Thoracic aorta (tissue), 2 donors: ENCODE measurements at places on chromosomes 7 and 10. TPM values are rescaled to one million over a fixed set of nuclear protein-coding genes. Genes with fewer than 3 reads are reported as not detected.

DNA sequence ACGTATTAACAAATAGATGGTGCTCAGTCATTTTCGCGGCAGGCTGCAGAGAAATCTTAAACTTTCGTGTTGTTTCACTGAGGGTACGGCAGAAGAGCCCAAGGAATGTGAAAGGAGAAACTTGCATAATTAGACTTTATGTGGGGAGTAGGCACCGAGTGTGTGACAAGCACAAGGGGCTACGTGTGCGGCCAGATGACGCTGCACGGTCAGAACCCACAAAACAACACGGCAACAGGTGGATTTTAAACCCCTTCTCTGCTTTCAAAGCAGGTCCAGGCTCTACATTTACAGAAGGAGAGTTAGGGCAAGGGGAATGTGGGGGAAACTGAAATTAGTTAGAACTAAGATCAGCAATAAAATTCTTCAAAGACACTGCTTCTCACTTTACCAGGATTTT is 392 bp upstream of the UCN3 start:
- no peak for DNase-seq

DNA sequence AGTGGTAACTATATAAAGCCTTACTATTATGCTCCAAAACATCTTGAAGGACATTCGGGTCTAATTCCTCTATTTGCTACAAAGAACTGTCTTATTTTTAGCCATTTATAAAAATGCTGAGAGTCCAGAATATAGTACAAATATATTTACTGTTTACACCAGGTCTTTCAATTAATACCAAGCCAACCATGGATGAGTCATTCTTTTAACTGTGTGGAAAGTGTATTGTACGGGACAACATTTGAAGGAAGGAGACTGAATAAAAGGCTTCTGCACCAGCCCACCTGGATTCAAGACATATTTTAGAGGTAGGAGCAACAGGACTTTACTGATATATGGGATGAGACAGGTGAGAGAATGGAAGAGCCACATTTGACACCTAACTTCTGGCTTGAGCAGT is 35.4 kb downstream of the MASTL start:
- no peak for DNase-seq

DNA sequence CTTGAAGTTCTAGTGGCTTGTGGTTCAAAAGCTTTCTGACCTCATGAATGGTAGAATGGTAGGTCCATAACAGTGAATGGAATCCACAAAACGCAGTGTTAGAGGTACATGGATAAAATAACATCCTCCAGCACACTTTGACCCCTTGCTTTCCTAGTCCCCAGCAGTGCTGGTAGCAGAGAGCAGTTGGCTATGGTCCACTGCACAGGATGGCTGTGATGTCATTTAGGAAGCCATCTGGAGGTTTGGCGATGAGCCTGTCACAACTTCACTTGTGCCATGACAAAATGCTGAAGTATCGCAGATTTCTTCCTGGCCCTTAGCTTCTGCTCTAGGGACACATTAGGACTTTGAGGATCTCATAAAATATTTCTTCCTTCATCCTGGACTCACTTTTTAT is 300.0 kb upstream of the FZD8 start:
- DNase-seq: no peak

DNA sequence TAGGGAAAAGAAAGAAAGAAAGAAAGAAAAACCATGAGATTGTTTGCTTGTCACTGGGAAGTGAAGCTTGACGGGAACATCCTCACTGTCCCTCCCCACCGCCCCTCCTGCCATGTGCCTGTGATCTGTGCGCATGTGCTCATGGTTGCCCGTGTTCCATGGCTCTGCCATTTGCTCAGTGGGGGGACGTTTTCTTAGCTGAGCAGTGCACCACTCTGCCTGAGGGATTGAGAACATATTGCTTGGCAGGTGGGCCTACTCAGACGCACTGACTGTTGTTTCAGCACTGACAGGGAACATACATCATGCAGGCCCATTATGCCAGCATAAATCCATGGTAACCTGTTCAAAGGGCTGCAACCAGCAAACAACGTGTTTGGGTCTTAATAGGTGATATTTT is 747.9 kb upstream of the GALNT17 start:
- DNase-seq: no peak

- no peak for DNase-seq
These were observed 418.5 kb upstream of the MGMT start for GRCh38 chr10:129048513-129048912.

DNA sequence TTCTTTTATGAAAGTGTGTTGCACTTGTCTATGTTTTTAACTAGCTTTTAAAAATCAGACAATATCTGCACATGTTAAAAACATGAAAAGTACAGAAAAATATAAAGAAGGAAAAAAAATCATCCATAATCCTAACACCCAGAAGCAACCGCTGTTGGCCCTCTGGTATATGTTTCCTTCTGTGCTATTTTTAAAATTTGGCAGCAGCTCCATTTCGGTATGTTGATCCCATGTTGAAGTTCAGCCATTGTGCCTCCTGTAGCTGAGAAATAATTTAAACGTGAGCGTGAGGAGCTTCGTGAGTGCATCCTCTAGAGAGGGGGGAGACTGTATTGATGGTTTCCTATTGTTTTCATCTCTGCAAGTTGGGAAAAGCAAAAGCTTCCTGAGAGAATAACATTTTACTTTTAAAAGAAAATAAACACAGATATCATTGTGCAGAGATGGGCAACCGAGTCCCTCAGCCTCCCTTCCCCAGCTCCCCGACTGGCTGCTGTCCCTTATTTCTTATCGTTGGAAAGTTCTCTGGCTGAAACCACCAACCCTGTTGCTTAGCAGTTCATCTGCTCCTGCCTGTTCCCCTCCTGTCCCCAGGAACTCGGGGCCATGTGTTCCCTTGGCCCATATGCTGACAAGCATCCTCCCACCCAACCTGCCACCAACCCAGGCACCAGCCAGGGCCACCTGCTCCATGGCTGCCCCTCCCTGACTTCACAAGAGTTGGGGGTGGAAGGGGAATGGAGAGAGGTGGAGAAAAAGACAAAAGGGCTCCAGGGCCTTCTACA is 499.1 kb upstream of the PODXL start:
- DNase-seq: no peak

DNA sequence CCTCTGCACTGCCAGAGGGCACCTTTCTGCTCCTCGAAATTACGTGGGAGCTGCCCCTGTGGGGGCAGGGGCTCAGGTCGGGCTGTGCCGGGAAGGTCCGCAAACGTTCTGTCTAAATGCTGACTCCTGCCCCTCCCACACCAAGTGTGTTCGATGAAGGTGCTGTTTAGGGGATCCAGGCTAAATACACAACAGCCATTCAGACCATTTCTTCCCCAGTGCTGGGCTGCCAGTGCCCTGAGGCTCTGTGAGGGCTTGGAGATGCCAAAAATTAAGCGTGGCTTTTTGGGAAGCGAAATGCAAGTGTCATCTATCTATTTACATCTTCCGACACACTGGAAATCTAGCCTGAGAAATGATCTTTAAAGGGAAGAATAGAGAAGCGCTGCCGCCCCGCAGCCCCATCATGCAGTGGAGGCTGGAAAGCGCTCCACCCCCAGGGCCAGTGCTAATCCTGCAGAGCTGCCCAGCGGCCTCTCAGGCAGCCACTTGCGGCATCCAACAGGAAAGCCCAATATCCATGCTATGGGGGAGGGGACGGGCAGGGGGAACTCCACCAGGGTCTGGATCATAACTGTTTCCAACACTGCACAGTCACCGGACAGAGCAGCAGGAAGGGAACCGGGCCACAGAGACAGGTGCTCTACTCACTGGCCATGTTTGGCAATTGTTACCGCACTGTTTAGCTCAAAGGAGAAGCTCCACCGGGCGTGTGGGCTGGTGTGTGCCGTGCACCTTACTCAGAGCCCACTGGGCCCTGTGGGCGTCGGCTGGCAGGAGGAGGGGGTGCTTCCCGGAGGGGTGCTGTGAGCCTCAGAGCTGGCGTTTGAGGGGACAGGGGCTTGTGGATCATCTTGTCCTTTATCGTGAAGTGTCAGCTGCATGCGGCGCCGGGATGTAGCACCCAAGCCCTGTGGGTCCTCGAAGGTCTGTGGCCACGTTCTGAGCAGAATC is 205.5 kb downstream of the DNAJB6 start:
- no peak for DNase-seq

- DNase-seq: no peak
These were observed 17.9 kb upstream of the PPA1 start for GRCh38 chr10:70250961-70251680.

- DNase-seq: no peak
These were observed 21.5 kb downstream of the RBM33 start for GRCh38 chr7:155665957-155666287.

DNA sequence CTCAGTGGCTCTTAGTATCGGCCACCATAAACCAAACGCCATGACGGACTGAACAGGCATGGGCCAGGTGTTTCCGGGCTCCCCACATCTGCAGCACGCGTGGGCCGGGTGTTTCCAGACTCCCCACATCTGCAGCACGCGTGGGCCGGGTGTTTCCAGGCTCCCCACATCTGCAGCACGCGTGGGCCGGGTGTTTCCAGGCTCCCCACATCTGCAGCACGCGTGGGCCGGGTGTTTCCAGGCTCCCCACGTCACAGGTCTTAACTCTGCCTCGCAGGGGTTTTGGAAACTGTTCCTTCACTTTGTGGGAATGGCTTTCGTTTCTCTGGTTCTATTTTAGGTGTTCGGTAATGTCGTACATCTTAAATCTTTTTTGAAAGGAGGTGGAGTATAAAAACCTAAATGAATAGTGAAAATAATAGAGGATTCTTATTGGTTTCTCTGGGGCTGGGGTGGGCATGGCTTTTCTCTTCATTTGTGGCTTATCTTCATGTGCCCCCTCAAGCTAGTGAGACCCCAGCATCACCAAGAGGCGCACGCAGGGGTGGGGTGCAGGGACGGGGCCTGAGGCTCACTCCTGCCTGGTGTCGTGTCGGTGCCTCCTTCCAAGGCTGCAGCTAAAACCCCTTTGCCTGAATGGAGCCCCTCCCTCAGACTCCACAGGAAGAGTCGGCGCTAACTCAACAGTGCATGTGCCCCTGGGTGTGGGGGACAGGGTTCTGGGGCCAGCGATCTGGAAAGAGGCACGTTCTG is 126.3 kb downstream of the WDR37 start:
- DNase-seq: no peak

DNA sequence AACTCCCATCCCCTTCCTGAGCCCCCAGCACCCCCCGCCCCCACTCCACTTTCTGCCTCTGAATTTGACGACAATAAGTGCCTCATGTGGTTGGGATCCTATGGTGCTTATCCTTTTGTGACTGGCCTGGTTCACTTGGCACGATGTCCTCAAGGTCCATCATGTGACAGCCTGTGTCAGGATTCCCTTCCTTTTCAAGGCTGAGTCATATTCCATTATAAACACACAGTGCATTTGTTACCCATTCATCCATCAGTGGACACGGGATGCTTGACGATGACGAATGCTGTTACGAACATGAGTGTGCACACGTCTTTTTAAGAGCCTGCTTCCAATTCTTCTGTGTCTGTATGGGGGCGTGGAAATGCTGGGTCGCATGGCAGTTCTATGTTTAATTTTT is 26.7 kb downstream of the SHH start:
- no peak for DNase-seq

DNA sequence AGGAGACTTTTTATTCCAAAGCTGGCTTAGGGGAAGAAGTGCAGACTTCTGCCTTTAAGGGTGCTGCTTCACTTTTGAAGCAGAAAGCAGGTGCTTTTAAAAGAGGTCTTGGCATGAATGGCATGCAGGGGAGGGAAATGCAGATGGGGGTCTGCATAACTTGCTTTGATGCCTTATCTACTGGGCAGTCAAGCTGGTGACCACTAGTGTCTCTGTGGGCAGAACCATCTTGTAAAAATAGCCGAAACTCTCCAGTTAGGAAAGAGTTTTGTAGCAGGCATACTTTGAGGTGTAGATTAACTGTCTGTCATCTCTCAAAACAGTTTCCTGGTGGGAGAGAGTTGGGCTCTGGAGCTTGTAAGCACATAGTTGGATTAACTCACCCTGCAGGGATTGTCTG is 9.9 kb upstream of the CTNNA3 start:
- no peak for DNase-seq

GRCh38 chr7:103821092-103821491 is 168.4 kb downstream of the RELN start:
- no peak for DNase-seq

GRCh38 chr7:107002126-107002525 is 42.4 kb upstream of the PRKAR2B start:
- no peak for DNase-seq

- no peak for DNase-seq
These were observed 170.9 kb upstream of the MAGI2 start for GRCh38 chr7:79624336-79624735.

DNA sequence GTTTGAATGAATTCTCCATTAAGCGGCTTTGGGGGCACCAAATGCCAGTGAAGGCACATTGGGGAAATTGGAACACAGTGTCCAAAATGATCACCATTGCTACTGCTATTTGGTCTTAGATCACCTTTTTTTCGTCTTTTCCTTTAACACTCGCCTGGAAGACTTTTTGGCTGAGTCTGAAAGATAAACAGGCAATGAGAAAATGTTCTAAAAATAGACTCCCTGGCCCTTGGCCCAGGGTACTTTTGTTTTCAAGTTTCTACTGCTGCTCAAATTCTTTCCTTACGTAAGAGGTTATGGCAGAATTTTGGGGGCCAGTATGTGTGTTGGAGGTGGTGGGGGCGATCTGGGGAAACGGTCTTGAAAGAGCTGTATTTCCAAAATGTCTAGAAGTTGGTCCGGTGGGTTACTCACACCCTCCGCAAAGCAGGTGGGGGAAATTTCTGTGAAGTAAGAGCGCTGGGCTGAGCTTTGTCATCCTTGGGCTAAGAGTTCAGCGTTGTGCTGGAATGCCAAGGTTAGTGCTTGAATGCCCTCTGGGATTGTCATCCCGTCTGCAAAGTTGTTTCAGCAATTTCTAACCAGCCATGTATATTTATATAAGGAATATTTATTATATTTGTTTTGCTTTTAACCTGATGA is 1.3 kb upstream of the ITPRIP start:
- DNase-seq: no peak

GRCh38 chr7:84081973-84082522 is 112.5 kb downstream of the SEMA3A start:
- DNase-seq: no peak

- DNase-seq: no peak
These were observed 683 bp downstream of the MACROH2A2 start for GRCh38 chr10:70053218-70053840.

DNA sequence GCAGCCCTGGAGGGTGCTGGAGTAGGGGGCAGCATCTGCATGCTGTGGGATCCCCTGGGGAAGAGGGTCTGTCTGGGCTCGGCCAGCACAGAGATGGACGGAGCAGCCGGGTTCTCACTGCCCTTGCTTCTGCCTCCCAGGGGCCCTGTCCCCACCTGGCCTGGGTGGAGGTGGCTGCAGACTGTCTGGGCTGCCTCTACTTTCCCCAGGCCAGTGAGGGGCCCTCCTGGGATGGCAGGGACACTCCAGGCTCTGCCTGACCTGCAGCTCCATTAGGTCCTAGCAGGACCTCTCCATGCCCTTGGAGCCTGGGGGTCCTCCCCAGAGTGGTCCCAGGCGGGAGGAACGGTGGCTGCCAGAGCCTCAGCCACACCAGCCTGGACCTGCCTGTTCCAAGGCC is 63.7 kb downstream of the PWWP2B start:
- no peak for DNase-seq

GRCh38 chr10:49817845-49818244 is 55.7 kb upstream of the OGDHL start:
- no peak for DNase-seq

Gene NXPH1
- total RNA-seq: not detected

Gene FZD8
- total RNA-seq: 21.3 TPM

Gene TRIL
- 0.49 TPM for total RNA-seq

Gene TACR2
- total RNA-seq: 0.27 TPM

Gene ALOX5
- total RNA-seq: 64.1 TPM

Gene GALNT11
- 47.7 TPM for total RNA-seq

Gene CLRN3
- not detected for total RNA-seq

Gene ANKRD7
- not detected for total RNA-seq

Gene TIMM23B
- total RNA-seq: 22.7 TPM

Gene GPR15LG
- total RNA-seq: not detected

Gene GRB10
- total RNA-seq: 59.2 TPM

Gene POLL
- total RNA-seq: 37.0 TPM

Gene KCP
- 0.81 TPM for total RNA-seq
